Dermis blood vessel endothelial cell (primary cell): ENCODE measurements at places on chromosomes 7 and 10. TPM values are rescaled to one million over a fixed set of nuclear protein-coding genes. Genes with fewer than 3 reads are reported as not detected.

GRCh38 chr10:71854031-71854430, 3.0 kb upstream of the PSAP start:
- DNase-seq: no peak

Gene ERVW-1
- total RNA-seq: not detected in 2 replicates

Gene ANKRD16
- 5.8 and 7.0 TPM in 2 replicates for total RNA-seq

Gene C10orf105
- under 0.01 and 0.05 TPM in 2 replicates for total RNA-seq

- DNase-seq: no peak
Measured at GRCh38 chr10:121437596-121437995, 160.6 kb downstream of the FGFR2 start.

Gene TCAF2
- 4.3 and 14.0 TPM in 2 replicates for total RNA-seq

Gene PDE6C
- not detected in 2 replicates for total RNA-seq

DNA sequence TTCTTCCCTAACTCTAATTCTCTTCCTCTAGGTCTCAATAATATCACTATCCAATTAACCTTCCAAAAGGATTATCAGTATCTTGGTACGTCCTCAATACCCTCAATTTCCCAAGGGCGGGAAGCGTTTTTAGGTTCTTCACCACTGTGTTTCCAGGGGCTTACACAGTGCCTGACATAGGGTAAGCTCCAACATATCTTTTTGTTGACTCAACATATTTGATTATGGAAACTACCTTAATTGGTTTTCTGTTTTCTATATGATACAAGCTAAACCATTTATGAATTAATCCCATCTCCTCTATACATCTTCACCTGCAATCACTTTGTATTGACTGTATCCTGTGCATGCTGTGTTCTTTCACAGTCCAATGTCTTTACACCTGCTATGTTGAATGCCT, 987.3 kb downstream of the GRID1 start:
- DNase-seq: no peak

- DNase-seq: peak; percentile 52
Measured at GRCh38 chr7:108335269-108335918, 120.8 kb downstream of the NRCAM start.

DNA sequence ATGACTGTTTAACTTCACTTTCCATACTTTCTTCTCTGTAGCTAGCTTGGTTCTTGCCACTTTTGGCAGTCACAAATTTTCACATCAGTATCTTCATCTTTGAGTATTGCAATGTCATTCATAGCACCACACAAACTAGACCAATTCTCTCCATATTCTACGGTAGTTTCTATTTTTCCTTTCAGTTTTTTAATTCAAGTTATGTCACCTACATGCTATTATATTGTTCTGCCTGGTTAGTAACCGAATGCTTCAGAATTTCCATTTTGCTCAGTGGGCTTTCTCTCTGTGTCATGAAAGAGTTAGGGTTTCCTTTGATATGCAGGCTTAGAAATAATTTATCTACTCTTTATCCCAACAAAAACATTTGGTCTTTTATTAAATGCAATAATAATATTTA, 896.5 kb downstream of the GATA3 start:
- DNase-seq: no peak

GRCh38 chr7:131249003-131249402, 78.7 kb upstream of the MKLN1 start:
- peak; percentile 48 for DNase-seq

Gene LRIT1
- total RNA-seq: not detected in 2 replicates

DNA sequence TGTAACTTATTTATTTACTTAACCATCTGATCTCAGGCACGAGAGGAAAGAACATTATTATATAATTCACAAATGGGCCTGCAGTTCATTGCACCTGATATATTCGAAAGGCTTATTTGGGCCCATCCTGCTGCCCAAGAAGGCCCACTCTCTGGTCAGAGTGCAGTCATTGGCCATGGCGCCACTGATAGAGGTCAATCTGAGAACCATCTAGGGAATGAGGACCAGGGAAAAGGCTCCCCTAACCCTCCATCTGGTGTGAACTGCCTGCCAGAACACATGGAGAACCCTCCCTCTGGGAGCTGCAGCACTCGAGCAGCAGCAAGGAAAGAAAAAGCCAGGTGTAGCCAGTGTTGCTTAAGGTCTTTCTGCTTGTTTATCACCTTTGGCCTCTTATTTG, 136.6 kb downstream of the REEP3 start:
- DNase-seq: no peak

DNA sequence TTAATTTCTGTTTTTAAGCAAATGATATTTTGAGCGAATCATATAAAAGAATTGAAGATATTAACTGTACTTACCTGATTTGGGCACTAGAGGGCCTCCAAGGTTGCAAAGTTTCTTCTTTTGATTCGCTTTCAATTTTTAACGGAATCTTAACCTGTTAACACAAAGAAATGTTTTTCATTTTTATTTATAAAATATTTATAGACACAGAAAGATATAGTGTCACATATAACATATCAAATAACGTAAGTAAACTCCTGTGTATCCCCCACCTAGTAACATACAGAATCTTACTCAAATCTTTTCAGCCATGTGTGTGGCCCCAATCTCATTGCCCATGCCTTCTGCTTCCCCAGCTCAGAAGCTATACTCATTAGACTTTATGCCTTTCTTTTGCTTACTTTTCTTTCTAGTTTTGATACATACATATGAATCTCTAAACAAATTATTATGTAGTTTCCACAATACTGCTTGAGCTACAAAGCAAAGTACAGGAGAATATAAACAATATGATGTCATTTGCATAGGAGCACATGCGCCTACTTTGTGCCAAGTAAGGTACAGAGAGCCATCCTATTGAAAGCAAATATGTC, 49.5 kb upstream of the ZPBP start:
- DNase-seq: peak; percentile 56

DNA sequence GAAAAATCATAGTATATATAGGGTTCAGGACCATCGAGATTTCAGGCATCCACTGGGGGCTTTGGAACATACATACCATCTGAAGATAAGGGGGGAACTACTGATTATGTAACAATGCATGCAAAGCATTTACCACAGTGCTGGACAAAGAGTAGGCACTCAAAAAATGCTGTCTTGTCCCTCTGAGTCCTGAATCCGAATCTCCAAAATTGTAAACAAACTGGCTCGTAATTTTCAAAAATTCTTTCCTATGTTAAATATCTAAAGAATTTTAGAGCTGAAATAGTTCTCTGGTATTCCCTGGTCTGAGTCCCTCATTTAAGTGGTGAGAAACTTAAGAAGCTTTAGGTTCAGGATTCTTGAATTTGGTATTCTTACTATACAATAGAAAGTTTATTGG, 167.8 kb upstream of the ASAH2 start:
- no peak for DNase-seq

Gene TMEM229A
- not detected in 2 replicates for total RNA-seq

GRCh38 chr7:141820067-141820466, 21.2 kb downstream of the PRSS37 start:
- peak; percentile 1 for DNase-seq

DNA sequence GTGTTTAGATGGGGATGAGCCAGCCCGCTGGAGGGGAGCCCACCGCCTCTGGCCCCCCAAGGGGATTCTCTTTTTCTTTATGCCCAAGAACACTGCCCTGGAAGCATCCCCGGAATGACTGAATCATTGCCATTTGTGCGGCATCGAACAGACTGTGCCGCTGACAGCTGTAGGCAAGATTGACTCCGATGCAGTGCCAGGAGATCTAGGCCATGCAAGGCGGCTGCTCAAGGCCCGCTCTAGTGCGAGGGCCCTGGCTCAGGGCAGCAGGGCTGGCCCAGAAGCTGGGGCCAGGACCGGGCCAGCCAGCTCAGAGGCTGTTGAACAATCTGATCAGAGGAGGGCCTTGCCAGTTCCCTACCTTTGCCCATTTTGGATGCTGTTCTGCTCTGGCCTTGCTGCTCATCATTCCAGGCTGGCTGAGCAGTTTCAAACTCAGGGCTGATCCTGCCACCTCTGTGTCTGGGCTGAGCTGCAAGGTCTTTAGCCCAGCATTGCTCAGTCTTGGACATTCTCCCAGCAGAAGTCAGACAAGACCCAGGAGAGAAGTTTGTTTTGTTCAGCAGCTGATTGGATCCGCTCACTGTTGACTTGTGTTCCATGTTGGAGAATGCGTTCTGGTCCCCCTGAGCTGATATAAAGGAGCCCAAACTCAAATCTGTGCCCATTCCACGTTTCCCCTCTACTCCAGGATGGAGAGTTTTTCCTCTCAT, 485.3 kb upstream of the GALNT17 start:
- DNase-seq: no peak

- DNase-seq: no peak
Measured at GRCh38 chr10:132915411-132915810, 27.0 kb downstream of the CFAP46 start.

DNA sequence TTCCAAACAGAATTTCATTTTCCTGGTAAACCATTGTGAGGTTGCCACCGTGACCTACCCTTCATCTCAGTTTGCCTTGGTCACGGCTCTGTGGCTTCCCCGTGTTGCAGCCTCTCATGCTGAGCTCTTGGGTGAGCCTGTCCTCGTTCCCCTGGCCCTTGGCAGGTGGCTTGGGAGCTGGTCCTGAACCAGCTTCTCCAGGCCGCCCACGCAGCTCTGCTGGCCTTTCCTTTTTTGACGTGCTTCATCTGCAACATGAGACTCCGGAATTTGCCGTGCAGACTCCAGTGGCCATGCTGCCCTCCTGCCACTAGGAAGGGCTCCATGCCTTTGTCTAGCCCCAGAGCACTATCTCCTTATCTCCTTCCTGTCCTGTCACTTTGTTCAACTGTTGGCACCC, 93.0 kb upstream of the NPS start:
- no peak for DNase-seq

DNA sequence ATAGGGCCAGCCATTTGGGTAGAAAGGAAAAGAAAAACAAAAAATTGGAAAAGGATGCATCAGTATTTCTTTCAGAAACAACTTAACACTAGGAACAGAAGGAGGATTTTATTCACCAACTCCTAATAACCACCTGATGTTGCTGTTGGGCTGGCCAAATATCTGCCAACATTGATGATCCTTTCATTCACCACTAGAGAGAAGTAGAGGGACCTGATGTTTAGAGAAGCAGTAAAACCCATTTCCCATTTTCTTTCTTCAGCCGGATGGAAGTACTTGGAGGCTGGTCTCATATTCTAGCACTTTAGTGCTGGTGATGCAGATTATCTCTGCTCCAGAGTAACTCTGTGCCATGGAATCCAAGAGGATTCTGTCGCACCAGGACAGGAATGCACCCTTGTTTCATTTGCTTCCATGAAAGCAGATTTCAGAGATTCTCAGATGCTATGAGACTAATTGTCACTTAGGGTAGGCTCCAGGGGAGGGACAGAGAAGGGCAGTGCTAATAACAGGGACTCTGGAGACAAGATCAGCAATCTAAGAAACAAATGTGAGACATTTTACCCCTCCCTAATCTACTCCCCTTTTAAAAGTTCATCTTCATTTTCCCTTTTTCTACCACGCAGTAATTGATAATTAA, 3.1 kb downstream of the KLLN start:
- DNase-seq: peak; percentile 79

DNA sequence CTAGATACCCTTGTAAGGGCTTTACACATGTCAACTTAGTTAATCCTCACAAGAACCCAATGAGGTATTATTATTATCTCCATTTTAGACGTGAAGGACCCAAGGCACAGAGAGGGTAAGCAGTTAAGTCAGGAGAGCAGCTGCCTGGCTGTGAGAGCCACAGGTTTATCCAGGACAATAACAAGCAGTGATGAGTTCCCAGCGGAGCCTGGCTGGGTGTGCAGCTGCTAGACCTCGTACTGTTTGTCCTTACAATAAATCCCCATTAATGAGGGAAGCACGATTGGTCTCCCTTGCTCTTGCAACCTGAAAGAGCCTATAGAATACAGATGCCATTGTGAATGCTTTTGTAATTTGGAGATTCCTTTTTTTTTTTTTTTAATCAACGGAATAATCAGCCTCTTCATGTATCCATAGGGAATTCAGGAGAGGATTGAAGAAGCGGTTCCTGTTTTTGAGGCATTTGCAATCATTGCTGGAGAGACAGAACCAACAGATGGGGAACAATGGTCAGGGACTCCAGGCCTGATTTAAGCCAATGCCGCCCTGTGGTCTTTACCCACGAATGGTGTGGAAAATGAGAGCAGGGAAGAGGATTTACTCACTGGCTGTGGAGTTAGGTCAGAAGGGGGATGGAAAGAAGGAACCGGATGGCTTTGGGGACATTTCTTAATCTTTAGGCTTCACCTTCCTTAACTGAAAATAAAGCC, 12.3 kb upstream of the ASB4 start:
- no peak for DNase-seq

GRCh38 chr10:89867964-89868363, 166.6 kb downstream of the KIF20B start:
- DNase-seq: no peak

GRCh38 chr10:126375299-126375698, 13.0 kb downstream of the ADAM12 start:
- no peak for DNase-seq

Gene KLF14
- total RNA-seq: under 0.01 TPM in 1 of 2 replicates, not detected in the other

Gene MRPL32
- total RNA-seq: 74.0 and 79.5 TPM in 2 replicates

DNA sequence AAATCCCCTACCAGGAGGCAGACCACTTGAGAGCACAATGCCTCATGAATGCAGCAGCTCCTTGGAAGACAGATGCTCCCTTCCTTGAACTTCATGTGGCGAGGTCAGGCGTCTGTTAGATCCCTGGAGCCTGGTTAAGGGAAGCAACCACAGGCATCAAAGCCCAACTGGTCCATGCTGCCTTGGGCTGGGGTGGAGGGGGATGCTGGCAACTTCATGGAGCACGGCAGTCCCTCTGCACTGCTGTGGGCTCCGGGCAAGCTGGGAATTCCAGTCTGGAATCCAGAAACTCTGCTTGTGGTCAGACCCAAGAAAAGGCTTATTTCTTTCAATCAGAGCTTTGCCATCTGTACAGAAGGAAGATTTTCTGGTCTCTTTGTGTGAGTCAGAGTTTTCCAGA, 130.4 kb downstream of the PFKFB3 start:
- DNase-seq: no peak

Gene H2BK1
- total RNA-seq: not detected in 2 replicates

DNA sequence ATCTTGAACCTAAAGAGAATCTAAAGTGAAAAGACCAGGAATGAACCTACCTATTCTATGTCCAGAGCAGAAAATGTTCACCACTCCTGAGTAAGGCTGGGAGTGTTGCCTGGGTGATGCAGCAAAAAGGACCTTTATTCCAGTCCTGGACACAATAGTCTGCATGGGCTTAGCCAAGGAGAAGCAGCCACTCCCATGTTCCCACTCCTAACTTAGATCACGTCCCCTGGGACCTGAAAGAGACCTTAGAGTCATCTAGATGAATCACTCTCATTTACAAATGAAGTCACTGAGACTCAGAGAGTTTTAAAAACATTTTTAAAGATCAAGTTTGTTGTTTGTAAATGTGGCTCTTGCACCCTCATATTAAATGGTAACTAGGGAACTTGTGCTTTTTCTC, 763.4 kb downstream of the KCNMA1 start:
- no peak for DNase-seq

Gene MLXIPL
- total RNA-seq: not detected in 2 replicates

Gene GPC2
- total RNA-seq: 2.8 and 4.4 TPM in 2 replicates

GRCh38 chr7:72040641-72041040, 371.5 kb downstream of the CALN1 start:
- DNase-seq: no peak

Gene EBLN1
- total RNA-seq: not detected in 2 replicates
